ENCODE measurements at places on chromosomes 3 and 15.

DNA sequence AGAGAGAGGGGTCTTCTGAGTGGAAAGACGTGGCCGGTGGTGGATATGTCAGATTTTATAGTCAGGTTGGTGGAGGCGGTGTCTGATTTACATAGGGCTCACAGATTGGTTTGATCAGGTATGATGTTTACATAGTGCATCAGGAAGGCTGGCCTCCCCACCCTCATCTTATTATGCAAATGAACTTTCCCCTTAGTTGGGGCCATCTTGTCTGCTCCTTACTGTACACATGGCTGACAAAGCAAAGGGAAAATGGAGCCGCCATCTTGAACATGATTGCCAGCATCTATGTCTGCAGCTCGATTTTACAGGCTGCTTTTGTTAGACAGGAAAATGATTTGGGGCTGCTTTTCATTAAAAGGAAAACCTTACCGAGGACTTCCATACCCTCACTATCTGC lies 19.9 kb downstream of the SQOR start:
- no peak for DNase-seq

GRCh38 chr3:45106874-45107273 lies 39.3 kb downstream of the CDCP1 start:
- DNase-seq, result no peak

- no peak for DNase-seq
Measured at GRCh38 chr3:10375296-10376053, 54.6 kb upstream of the SEC13 start.

DNA sequence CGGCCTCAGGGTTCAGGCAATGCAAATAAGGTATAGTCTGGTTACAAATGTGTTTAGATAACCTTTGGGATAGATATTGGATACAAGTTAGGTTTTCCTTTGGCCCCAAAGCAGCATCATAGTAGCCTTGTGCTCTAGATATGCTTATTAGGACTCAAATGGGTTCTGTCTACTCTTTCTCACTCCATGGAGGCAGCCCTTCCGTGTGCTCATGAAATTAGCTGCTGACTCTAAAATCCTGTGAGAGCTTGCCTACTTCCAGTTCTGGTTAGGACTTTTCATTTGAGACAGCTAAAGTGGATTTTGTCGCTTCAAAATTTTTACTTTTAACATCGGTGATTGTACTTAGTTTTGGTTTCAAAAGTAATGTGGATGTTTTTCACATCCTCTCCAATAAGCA lies 1.6 kb downstream of the CDV3 start:
- no peak for DNase-seq

DNA sequence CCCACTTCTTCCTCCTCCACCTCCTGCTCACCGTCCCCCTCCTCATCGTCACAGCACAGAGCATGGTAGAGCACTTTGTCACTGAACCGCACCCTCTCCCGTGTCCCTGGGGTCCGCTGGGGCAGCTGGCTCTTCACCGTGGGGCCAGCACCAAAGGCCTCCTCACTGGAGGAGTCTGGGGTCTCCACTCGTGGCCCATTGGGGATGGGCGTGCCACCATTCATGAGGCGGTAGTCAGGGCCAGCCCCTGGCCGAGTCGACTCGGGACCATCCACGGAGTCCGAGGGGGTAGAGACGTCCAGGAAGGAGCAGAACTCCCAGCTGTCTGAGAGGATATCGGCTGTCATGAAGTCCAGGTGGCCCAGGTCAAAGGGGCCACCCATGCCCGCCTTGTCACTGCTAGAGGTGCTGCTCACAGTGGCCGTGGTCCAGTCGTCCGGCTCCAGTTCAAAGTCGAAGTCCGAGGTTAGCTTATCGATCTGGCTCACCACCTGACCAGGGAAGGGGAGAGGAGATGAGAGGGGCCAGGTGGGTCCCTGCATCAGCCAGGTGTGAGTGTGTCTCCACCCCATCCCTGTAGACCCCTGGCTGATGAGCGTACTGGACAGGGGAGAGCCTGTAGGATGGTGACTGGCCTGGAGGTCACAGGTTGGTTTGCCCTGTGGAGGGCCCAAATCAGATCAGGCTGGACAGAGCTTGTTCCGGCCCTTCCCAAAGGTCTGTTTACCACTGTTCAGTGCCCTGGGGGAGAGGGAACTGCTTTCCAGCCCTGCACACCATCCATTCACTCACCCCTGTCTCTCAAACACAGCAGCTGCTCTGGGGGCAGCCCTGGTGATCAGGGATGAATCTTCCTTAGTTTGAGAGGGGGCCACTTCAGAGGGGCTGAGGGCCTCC lies 12.8 kb downstream of the INSYN1 start:
- DNase-seq, result no peak

DNA sequence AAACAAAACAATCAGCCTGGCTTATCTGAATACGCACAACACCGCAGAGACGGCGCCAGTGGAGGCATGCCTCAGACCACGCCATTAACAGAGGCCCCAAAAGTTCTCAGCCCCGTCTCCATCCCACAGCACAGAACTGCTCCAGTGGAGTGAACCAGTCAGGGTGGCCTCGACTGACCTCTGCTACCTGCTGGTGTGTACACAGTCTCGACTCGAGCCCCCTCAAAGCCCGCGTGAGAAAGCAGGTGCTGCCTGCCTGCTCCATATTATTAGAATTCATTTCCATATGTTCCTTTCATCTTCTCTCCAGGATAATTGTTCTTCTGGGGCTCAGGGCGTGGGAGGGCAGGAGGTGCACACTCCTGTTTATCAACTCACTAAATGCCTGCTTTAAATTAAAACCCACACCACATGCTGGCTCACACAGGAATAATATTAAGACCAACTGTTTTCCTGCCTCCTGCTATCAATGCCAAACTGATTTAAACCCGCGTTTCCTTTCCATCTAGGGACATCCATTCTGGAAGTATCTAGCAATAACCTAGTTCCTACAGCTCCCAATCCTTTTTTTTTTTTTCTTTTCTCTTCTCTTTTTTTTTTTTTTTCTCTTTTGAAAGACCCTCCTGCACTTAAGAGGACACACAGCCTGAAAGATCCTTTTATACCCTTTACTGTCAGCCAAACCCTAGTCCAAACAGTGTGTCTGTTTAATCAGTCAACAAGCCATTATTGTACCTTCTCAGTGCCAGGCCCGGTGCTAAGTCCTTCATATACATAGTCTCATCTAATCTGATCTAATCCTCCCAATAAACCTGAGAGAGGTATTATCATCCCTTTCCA lies 101.2 kb downstream of the TLE3 start:
- no peak for DNase-seq

GRCh38 chr15:95458721-95459120 lies 871.8 kb upstream of the NR2F2 start:
- no peak for DNase-seq

GRCh38 chr3:100265016-100265415 lies 4.2 kb downstream of the TBC1D23 start:
- DNase-seq, result no peak

DNA sequence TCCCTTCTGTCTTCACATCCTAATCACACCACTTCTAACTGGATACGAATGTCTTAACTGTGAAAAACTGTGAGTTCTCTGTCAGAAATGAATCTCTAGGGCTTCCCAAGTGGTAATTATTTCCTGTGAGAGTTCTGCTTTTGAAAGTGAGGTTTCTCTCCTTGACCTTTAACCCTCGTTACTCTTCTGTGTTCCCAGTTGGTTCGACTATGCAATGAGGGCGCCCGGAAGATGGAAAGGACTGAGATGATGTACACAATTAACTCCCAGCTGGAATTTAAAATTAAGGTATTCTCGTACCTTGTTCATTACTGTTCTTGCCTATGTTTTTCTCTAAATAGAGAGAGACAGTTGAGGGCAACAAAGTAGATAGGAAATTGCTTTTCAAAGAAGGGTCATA lies 96.5 kb downstream of the ARHGEF26 start:
- DNase-seq, result no peak

- DNase-seq, result no peak
Measured at GRCh38 chr3:14460342-14461005, 58.1 kb downstream of the SLC6A6 start.

DNA sequence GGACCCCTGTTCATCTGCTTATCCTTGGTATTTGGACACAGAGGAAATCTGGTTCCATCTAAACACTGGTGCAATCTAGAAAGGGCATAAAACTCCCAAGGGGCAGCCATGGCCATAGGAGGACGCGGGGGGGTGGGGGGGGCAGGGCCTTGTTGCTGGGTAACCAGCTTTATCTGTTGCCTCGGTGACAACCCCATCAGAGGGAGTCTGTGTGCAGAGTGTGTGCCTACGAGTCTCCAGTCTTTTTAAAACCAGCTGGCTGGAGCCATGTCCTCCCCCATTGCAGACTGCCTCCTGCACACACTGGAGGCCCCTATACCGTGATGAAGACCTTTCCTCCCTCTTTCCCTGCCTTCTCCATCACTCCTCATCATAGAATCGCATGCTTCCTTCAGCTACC lies 26.4 kb upstream of the CORO2B start:
- DNase-seq, result no peak

DNA sequence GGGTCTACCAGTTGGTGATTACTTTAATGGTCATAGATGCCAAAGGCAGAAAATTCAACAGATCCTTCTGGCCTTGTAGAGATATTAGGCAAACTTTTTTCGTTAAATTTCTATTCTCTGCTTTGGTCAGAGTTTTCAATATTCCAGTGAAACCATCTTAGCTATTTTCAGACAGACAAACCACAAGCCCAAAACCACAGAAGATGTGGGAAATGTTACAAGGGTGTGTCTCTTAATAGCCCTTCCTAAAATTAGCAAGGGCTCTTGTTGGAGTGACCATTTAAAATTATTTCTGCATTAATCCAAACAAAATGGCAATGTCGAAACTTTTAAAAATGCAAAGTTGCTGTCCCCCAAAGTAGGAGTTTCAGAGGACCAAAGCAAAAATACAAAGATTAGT lies 102.8 kb downstream of the ARRDC4 start:
- DNase-seq, result no peak

- DNase-seq, result no peak
Measured at GRCh38 chr3:54988302-54988837, 60.5 kb upstream of the LRTM1 start.

DNA sequence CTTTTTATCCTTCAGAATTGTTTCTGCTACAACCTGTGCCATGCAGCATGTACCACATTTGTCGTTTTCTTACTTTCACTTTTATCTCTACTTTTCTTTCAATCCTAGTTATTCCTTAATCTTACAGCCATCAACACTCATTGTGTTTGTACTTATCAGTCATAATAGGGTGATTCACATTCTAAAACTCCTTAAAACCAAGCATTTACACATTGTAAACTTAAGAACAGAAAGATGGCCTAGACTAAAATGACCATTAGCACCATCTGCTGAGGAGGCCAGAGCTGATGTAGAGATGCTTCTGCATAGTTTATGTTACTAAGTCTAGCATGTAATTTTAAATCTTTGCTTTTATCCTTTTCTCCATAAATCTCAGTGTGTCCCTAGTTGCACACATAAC lies 25.5 kb downstream of the EIF2AK4 start:
- DNase-seq, result no peak

- no peak for DNase-seq
Measured at GRCh38 chr3:127457094-127457475, 133.4 kb downstream of the TPRA1 start.

- no peak for DNase-seq
Measured at GRCh38 chr15:65312400-65312916, 8.0 kb downstream of the RNU5B-1 start.

DNA sequence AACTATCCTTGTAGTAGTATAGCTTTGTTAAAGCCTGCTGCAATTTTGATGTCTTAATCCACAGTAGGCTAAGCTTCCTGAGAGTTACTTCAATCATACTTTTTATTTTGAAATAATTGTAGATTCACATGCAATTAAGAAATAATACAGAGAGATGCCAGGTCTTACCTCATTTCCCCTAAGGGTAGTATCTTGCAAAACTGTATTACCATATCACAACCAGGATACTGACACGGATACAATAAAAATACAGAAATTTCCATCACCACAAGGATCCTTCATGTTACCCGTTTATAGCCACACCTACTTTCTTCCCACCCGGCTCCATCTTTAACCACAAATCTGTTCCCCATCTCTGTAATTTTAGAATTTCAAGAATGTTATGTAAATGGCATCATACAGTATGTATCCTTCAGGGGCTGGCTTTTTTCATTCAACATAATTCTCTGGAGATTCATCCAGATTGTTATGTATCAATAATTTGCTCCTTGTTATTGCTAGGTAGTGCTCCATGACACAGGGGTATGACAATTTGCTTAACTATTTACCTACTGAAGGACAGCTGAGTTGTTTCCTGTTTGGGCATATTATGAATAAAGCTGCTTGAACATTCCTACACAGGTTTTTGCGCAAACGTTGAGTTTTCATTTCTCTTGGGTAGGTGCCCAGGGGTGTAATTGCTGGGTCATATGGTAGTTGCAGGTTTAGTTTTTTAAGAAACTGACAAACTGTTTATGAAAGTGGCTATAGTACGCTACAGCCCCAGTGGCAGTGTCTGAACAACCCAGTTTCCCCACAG lies 21.6 kb downstream of the BDH1 start:
- no peak for DNase-seq

DNA sequence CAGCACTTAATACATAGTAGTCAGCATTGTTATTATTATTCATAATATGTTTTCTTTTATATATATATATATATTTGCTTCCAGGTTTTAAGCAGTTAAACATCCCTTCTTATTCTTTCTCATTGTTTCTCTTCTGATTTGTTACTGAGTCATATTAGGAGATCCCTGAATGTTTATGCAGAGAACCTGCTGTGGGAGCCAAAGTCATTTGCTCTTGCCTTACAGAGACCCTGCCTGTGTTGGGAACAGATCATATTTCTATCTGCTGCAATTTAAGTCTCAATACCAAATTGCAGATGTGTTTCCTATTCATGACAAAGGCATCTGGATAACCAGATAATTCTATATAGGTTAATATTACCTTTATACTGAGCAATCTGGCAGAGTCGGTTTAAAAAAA lies 323.0 kb upstream of the UMPS start:
- no peak for DNase-seq

- no peak for DNase-seq
Measured at GRCh38 chr3:186073641-186074040, 35.2 kb downstream of the ETV5 start.

- no peak for DNase-seq
Measured at GRCh38 chr15:53034767-53035245, 244.7 kb upstream of the ONECUT1 start.

DNA sequence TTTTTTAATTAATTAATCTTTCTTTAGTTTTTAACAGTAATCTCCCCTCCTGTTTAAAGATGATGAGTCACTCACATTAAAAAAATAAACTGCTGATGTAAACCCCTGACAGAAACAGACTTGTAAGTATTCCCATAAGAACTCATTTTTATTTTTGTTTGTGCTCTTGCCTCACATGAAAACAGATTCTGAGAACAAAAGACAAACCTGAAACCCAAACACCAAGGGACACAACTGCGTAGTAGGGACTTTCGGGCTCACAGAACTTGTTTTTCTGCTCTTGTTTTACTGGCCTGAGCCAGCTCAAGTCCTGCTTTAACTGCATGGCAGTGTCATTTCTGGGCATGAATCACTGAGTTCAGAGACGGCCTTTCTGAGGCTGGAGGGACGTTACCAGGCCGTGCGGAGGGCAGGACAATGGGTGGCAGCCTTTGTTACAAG lies 600.8 kb downstream of the FOXP1 start:
- DNase-seq, result no peak

Data from activated effector memory CD4-positive, alpha-beta T cell treated with Interleukin-2 at 50 U/mL for 16 hours (primary cell).